ENCODE measurements at places on chromosomes 11 and 22.

DNA sequence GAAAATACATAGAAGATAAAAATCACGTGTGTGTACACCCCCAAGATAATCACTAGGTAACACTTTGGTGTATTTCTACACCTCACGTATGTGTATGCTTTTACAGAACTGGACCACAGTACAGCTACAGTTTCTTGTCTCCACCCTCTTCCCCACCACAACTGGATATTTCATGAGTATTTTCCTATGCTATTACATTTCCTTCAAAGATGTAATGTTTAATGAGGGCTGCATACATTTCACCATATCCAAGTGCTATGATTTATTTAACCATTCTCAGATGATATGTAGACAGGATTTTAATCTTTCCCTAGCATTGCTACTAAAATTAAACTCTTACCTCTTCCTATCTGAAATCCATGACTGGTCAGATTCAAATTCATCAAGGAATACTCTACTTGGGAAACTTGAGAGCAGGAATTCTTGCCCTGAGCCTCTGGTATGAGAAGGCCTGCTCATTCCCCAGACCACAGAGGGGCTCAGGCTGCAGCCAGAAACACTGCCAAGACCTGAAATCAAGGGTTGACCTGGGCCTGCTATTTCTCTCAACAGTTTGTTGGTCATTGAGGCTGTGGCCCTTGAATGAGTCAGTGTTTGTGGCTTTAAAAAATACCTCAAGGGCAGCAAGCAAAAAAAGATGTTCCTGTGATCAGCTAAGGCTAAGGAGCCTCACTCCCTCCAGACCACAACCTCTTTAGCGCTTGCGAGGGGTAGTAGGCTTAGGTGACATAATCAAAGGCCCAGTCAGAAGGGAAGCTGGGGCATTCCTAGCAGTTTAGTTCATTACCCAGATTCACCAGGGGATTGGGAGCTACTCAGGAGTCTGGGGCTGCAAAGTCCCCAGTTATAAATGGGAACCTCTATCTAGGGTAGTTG lies 55.5 kb downstream of the ABTB2 start:
- DNase-seq: peak; percentile 90

DNA sequence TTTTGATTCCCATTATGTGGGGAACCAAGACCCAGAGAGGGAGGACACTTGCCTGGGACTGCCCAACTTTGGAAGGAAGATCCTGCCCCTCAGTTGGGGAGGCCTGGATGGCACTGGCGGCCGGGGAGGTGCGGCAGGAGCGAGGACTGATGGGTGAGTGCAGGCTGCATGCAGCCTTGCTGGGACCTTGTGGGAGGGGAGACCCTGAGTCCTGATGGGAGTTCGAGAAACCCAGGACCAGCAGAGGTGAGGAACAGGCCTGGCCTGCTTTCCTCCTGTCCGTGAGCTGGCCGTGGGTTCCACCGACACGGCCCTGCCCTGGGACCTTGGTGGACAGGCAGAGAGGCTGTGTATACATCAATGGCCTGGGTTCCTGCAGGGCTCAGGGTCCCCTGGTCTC lies 19.3 kb upstream of the SMIM38 start:
- DNase-seq: no peak

- DNase-seq: no peak
These were observed 1086.1 kb downstream of the BRD1 start for GRCh38 chr22:48741540-48741939.

DNA sequence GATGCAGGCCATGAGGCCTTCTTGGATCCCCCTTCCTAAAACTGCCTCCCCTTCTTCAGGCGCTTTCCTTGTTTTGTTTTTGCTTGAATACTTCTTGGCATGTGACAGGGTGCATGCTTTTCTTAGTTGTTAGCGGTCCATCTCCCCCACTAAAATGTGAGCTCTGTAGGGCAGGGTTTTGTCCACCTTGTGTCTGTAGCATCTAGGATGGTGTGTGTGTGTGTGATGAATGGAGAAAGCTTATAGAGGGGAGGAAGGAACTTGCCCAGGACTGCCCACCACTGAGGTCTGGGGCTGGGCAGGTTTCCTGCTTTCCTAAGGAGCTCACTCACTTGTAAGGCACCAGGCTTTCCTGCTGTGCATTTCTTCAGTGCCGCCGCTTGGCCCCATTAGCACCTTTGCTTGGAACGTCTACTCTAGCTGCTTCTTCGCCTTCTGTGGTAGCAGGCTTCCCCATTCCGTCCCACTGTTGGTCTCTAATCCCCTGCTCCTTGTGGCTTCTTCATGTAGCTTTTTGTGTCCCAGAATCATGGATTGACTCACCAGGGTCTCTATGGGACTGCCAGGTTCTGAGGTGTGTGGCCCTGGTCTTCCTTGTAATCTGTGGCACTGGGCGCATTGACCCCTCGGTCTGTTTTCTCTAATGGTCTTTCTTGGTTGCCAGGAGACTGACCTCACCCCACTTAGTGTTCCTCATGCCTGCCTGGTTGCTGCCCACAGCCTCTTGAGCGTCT lies 3.3 kb downstream of the DGCR8 start:
- DNase-seq: no peak

GRCh38 chr11:124483422-124483821 lies 37.9 kb upstream of the OR8B8 start:
- DNase-seq: no peak

GRCh38 chr11:76863196-76863777 lies 2.6 kb downstream of the ACER3 start:
- no peak for DNase-seq

- DNase-seq: no peak
These were observed 2.2 kb downstream of the DTX4 start for GRCh38 chr11:59173964-59174663.

DNA sequence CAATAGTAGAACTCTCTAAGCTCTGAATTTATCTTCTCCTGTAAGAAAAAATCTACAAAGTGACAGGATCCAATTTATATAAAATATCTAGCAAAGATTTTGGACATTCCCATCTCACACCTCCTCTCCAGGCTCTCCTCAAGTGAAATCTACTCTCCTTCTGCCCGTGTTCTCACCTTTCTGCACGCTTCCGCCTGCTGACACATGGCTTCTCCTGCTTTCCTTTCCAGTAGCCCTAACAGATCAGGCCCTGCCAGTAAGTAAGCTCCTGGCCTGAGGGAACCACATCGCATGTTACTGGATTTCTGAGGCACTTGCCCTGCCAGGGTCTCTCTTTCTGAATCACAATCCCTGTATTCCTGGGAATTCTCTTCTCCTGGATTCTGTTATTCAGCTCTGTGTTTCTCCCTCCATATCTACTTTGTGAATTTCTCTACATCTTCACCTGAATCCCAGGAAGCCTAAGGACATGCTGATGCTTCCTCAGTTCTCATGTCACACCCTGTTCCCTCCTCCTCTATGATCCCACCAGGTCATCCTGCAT lies 53.3 kb upstream of the TOP3B start:
- DNase-seq: no peak

GRCh38 chr11:74338963-74339362 lies 27.5 kb upstream of the P4HA3 start:
- DNase-seq: no peak

- no peak for DNase-seq
These were observed 1332.5 kb downstream of the BRD1 start for GRCh38 chr22:48494968-48495750.

- peak; percentile 79 for DNase-seq
These were observed 384.4 kb upstream of the DDI1 start for GRCh38 chr11:103652013-103652412.

DNA sequence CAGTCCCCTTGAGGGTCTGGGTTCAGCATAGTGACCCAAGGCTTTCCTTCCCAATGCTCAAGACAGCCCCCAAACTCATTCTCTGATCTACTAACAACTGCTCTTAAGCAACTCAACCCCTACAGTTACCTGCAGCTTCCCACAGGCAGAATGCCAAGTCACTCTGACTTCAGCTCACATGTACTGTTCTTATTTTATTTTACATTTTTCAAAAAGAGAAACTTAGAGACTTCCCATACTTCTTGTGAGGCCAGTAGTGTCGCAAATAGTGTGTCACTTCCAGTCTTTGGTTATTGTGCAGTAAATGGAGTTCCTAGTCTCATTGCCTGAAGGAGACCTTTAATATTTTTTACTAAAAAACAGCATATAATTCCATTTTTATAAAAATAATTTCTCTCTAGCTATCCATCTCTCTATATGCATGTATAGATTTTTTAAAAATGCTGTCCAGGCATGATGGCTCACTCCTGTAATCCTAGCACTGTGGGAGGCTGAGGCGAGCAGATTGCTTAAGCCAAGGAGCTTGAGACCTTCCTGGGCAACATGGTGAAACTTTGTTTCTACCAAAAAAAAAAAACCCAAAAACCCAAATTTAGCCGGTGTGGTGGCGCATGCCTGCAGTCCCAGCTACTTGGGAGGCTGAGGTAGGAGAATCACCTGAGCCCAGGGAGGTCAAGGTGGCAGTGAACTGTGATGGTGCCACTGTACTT lies 41.8 kb downstream of the ENTHD1 start:
- no peak for DNase-seq

GRCh38 chr11:64770120-64770519 lies 8.2 kb downstream of the SF1 start:
- no peak for DNase-seq

DNA sequence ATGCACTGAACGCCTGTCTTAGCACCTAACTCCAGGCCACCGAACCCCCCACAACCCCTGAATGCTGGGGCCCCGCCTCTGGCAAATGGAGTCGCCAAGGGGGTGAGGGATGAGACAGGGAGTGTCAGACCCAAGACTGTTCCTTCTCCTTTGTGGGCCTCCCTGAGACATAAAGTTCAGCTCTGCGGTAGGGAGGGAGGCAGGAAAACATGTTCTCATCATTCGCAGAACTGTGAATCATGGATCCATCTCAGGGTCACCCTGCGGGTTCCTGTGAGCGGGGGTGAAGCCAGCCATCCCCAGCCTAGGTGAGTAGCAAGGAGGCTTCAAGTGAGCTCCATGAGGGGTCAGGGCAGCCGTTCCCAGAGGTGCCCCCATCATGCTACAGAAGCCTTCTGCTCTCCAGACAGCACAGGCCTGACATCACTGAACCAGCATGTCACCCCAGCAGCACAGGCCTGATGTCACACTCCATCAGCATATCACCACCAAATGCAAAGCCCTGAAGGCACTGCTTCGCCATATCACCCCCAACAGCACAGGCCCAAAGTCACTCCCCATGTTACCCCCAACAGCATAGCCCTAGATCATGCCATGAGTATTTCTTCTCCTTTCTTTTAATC lies 27.2 kb downstream of the TMPRSS6 start:
- no peak for DNase-seq

DNA sequence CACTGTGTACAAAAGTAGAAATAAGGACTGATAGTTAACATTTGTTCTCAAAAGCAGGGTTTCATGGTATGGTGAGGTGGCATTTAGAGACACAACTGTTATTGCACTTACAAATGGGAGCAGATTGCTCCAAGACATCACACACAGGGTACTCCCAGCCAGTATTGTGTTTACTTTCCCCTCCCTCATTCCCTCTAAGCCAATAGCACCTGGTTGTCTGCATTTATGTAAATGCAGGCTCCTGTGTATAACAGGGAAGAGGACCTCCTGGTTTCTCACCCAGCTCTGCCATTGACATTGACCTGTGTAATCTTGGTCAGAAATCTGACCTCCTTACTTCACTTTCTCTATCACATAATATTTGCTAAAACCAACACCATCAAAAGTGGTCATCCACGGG lies 154.4 kb downstream of the NAV2 start:
- DNase-seq: no peak

DNA sequence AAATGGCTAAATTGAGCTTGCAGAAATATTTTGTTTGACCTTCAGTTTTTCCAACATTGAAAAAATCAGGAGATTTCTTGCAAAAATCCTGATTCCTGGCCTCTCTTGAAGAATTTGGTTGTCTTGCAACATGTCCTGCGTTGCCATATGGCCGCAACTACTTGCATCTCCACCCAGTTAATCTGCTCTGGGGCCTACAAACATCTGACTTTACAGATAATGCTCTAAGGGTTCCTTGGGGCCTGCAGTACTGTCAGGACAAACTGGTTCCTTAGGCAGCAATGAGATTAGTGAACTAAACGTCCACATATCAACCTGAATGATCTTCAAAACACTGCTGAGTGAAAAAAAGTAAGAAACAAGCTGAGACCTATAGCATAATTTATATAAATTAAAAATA lies 36.6 kb upstream of the FEZ1 start:
- DNase-seq: no peak

DNA sequence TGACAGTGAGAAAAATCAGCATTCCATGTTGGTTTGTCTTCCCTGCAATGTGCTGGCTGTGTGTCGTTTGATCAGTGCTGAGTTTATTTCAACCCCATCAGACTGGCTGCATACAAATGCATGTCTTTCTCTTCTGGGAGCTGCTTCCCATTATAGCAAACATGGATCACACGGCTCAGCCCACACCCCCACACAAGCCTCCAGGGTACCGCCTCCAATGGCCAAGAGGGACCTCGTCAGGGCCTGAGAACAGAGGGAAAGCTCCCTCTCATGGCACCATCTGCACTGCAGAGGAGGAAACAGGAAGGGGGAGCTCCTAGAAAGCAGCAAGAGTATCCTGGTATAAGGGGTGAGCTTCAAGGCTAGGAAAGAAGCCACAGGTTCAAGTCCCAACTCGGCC lies 214.2 kb downstream of the LARGE1 start:
- DNase-seq: no peak

DNA sequence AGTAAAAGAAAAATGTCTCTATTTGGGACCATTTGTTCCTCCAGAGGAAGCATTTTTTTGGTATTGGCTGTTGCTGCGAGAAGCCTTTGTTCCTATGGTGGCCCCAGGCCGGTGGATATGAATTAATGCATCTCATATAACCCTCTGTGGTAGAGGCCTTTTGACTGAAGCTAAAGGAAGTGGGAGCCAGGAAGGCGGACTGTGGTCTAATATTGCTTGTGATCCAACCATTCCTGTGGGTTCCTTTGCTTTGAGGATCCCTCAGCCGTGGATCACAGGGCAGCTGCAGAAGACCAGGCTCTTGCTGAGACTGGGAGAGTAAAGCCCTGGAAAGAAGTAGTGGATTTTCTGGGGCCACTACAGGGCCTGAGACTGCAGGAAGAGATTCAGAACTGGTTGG lies 68.3 kb upstream of the NAV2 start:
- no peak for DNase-seq

- no peak for DNase-seq
These were observed 297.1 kb downstream of the DYNC2H1 start for GRCh38 chr11:103406357-103406756.

GRCh38 chr11:16346975-16347374 lies 9.4 kb downstream of the SOX6 start:
- DNase-seq: no peak

DNA sequence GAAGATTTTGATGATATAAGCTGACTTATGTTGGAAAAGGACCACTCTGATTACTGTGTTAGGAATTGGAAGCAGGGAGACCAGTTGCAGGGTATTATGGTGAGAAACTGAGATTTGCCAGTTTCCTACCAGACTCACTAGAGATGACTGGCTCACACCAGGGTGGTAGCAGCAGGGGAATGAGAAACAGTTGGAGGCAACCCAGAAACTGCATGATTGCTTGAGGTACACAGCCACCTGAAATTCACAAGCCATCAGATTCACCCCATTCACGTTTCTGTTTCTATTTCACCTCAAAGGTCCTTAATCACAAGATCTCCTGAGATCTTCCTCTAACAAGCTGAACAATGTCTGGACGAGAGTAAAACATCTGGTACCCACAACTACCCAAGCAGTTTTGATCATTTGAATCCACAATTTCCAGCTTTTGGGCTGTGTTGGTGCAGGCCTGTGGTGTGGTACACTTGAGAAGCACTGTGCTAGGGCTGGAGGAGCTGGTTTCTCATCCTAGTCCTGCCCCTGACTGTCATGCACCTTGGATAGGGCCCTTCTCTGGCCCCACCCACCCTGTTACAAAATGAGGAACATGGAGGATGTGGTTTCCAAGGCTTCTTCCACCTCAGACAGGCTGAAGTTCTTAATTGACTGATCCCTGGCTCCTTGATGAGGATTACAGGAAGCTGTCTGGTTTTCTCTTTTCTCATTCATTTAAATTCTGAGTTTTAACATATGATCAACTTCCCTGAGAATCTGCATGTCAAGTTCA lies 233.4 kb downstream of the INSC start:
- DNase-seq: no peak

Data from GM04504 (cell line).